ENCODE measurements at places on chromosomes 16 and 17.

DNA sequence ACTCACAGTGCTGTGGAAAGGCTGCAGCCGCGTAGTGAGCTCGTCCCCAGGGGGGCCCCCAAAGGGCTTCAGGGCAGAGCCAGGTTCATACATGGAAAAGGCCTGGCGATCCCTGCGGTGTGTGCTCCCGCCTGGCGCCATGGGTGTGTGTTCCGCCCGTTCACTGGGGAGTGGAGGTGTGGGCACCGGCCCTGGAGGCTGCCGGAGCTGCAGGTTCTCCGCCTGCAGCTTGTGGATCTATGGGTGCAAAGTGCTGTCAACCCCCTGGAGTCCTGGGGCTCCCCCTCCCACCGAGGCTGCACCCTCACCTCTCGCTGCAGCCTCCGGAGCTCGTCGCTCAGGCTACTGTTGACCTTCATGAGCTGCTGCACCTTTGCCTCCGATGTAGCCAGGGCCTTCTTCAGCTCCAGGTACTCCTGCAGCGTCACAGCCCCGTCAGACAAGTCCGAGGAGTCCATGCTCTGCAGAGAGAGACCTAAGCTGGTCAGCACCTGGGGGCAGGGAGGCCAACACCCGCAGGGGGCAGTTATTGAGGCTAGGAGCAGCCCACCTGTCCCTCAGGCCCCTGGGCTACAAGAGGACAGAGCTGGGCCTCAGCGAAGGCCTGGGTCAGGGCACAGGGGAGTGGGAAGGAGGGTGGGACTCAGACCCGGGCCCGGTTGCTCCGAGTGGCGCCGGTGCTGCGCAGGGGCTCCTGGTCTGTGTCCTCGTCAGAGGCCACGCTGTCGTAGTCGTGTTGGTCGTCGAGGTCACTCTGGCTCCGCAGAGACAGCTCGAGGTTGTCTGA lies 7.9 kb downstream of the TP53I13 start:
- no peak for DNase-seq

DNA sequence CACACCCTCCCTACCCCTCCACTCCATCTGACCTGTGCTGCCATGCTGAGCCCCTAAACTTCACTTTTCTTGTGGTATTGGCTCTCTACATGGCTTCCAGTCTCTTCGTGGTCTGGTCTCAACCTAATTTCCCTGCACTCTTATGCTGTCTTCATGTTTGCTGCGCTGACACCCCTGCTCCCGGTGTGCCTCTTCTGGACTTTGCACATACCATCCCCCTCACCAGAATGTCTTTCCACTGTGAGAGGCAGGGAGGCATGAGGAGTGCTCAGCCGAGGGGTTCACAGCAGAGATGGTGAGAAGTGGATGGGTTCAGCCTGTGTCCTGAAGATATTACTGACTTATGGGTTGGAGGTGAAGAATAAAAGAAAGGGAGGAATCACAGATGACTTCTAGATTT lies 2.5 kb downstream of the TNFSF12 start:
- DNase-seq = no peak

GRCh38 chr17:71363661-71364060 lies 757.2 kb upstream of the SOX9 start:
- DNase-seq = no peak

DNA sequence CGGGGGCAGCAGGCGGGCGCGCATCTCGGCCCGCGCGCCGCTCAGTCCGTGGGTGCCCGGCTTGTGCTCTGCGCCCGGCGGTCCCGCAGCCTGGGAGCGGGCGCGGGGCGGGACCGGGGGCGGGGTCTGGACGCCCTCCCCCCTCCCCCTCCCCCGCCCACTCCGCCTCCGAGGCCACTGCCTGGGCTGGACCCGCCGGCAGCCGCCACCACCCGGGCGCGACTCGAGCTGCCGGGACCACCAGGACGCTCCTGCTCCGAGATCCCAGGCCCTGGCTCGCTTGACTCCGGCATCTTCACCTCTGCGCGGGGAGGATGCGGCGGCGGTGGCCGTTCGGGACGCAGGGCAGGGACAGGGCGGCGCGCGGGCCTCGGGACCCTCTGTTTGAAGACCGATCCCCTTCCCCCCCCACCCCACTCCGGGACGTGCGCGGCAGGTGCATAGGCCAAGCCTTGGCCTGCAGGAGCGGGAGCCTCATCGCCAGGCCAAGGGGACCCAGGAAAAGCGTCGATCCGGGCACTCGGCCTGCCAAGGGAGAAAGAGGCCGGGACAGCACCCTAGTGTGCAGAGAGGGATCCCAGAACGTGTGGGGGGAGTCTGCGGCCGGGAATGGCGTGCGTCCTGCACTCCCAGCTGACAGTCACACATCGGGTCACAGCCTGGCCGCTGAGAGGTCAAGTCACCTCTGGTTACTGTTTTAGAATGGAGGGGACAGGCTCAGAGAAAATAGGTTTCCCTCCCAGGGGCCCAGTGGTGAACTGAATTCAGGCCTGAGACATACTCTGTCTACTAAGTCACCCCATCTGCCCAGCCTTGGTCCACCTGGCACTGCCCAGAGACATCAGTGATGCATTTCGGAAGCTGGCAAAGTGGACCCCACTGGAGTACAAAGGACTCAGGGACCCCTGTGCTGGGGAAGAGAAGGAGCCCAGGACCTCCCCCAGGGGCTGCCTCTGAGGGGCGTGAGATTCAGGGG lies at the start of gene HS3ST6:
HS3ST6 (minus strand) TSS at position 65 of the 976 bp plus-strand sequence. CDS start 92 bp downstream, outside the sequence.
- DNase-seq = no peak

DNA sequence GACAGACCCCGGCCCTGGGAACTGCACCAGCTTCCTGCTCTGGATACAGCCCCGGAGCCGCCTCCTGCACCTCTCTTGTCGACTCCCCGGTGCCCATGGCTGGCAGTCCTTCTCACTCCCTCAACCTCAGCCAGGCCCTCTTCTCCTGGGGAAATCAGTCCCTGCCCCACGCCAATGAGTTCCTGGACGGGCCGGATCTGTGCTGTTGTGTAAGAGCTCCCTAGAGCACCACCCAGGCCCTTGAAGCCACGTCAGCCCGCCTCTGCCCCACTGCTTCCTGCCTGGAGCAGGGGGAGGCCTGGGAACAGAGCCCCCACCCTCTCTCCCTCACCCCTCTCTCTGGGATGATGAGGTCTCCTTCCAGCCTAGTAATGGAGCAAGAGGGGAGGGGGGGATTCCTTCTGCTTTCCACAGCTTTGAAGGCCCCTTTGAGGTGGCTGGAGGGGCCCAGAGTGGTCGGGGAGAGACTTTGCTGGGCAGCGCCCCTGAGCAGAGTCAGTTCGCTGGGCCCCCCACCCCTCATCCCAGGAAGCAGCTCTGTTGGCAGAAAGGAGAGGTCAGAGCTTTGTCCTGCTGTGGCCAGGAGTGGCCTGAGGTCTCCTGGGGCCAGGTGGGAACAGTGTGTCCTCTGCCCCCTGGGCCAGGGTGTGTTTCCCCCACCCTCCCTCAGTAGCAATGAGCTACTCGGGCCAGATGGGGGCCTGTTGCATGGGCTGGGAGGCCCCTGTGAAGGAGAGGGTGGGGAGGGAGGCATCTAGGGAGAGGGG lies 3.8 kb downstream of the PRR29 start:
- DNase-seq = no peak

DNA sequence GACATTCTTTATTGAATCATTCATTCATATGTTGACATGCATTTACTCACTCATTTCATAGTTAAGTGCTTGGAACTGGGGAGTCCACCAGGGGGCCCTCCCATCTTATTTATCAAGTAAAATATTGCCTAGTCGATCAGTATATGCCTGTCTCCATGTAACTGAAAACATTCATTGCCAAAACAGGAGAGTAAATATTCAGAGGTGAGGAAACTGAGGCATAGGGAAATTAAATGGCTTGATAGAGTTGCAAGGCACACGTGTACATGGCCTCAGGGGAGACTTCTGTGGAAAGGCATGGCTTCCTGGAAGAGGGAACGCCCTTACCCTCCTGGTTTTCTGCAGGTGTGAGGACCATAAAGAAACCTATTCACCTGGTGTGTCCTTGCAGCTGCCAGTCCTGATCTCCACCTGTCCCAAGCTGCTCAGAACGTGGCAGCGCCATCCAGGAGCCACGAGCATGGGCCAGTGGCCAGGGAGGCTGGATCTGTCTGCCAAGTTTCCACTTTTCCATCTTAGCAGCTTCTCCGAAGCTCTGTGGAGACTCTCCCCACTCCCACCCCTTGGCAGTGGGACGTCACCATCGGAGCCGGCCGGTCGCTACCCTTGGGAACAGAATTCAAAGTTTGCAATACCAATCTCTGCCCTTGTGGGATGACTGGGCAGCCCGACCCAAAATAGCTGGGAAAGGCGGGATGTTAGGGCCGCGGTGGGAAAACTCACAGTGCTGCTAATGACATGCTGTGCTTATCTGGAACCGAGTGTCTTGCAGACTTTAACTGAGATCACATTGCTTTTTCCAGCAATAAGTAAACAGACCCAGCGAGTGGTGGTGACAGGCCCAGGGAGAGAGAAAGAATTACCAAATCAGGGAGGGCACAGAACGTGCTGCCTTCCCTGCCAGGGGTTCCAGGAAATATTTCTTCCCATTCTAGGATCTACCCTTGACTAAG lies 4.1 kb upstream of the C1QTNF1 start:
- DNase-seq = peak; percentile 66

DNA sequence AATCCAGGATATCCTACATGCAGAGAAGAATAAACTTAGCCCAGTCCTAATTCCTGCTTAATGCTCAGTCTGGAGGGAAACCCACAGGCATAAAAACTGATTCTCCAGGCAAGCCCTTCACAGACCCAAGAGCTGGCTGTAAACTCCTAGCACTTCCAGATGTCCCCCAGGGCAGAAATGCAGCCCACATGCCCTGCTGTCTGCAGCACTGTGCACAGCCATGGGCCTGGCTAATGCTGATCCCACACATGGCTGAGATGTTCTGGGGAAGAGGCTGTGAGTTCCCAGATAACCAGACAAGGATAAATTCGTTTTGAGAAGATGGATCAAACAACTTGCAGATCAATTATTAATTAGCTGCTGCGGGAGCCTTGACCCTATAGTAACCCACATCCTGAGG lies 148.4 kb downstream of the AATF start:
- DNase-seq = no peak

DNA sequence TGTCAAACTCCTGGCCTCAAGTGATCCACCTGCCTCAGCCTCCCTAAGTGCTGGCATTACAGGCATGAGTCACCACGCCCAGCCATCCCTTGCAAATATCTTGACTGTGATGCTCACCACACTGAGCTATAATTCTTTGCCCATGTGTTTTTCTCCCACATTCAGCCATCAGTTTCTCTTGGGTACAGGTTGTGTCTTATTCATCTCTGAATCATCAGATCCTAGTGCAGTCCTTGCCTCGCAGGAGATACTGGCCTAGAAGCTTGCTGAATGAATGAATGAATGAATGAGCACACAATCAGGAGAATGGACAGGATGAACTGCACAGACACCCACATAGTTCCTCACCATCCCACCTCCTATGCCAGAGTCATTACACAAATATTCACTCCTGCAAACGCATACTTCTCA lies 24.4 kb upstream of the ETV4 start:
- peak; percentile 54 for DNase-seq

GRCh38 chr17:74981979-74982662 lies 5.3 kb upstream of the CDR2L start:
- DNase-seq = peak; percentile 75
